Articular chondrocyte of knee joint (primary cell): ENCODE measurements at places on chromosomes 3 and 15. TPM values are rescaled to one million over a fixed set of nuclear protein-coding genes. Genes with fewer than 3 reads are reported as not detected.

SEMA5B gene
- total RNA-seq = 0.13 and 0.32 TPM in 2 replicates

AMT gene
- 0.22 and 0.78 TPM in 2 replicates for total RNA-seq

ROBO2 gene
- under 0.01 and 1.1 TPM in 2 replicates for total RNA-seq

IMPG2 gene
- 0.39 and 0.54 TPM in 2 replicates for total RNA-seq

KLHL6 gene
- total RNA-seq = under 0.01 TPM in 1 of 2 replicates, not detected in the other

CCR9 gene
- total RNA-seq = not detected in 2 replicates

CHDH gene
- total RNA-seq = 3.7 and 5.5 TPM in 2 replicates

ADAMTSL3 gene
- total RNA-seq = 6.0 and 6.6 TPM in 2 replicates

PRTG gene
- total RNA-seq = 3.0 and 3.4 TPM in 2 replicates

IQCF5 gene
- not detected in 2 replicates for total RNA-seq

PHLDB2 gene
- total RNA-seq = 21.7 and 22.9 TPM in 2 replicates

MORC1 gene
- not detected in 2 replicates for total RNA-seq

WDR93 gene
- total RNA-seq = 0.26 and 0.32 TPM in 2 replicates

TGM5 gene
- total RNA-seq = 0.22 and 0.78 TPM in 2 replicates

GRAMD2A gene
- total RNA-seq = 0.54 and 1.0 TPM in 2 replicates

PLAAT1 gene
- total RNA-seq = not detected in 2 replicates

SCAMP2 gene
- total RNA-seq = 29.3 and 34.6 TPM in 2 replicates

FAH gene
- total RNA-seq = 20.1 and 21.7 TPM in 2 replicates

SLC26A6 gene
- 20.8 and 27.6 TPM in 2 replicates for total RNA-seq

ATG7 gene
- total RNA-seq = 86.5 and 105 TPM in 2 replicates

ONECUT1 gene
- not detected in 2 replicates for total RNA-seq

SHC4 gene
- 2.5 and 2.7 TPM in 2 replicates for total RNA-seq

CLRN1 gene
- not detected in 2 replicates for total RNA-seq

KAT2B gene
- total RNA-seq = 14.8 and 16.8 TPM in 2 replicates

SPPL2A gene
- 142 and 173 TPM in 2 replicates for total RNA-seq

CCR1 gene
- total RNA-seq = 0.65 and 1.3 TPM in 2 replicates

BRPF1 gene
- total RNA-seq = 9.5 and 10.2 TPM in 2 replicates

UBA7 gene
- 49.7 and 53.4 TPM in 2 replicates for total RNA-seq

TTC14 gene
- 46.6 and 47.2 TPM in 2 replicates for total RNA-seq

IL17RE gene
- 1.1 and 1.4 TPM in 2 replicates for total RNA-seq

LRRC28 gene
- total RNA-seq = 25.7 and 38.0 TPM in 2 replicates

ASB14 gene
- under 0.01 and 0.11 TPM in 2 replicates for total RNA-seq

TUSC7 gene
- not detected in 2 replicates for total RNA-seq

KCNH8 gene
- not detected in 2 replicates for total RNA-seq

PLIN1 gene
- 0.91 and 1.2 TPM in 2 replicates for total RNA-seq

TMEM202 gene
- total RNA-seq = not detected in 2 replicates

GPR62 gene
- total RNA-seq = 0.11 and 0.13 TPM in 2 replicates

LRRFIP2 gene
- 72.1 and 88.5 TPM in 2 replicates for total RNA-seq

CCDC191 gene
- 5.0 and 5.4 TPM in 2 replicates for total RNA-seq
